ENCODE measurements at places on chromosomes 6 and 20.
A peak's percentile ranks its signal among the peaks of the same experiment; 100 is the strongest.

DNA sequence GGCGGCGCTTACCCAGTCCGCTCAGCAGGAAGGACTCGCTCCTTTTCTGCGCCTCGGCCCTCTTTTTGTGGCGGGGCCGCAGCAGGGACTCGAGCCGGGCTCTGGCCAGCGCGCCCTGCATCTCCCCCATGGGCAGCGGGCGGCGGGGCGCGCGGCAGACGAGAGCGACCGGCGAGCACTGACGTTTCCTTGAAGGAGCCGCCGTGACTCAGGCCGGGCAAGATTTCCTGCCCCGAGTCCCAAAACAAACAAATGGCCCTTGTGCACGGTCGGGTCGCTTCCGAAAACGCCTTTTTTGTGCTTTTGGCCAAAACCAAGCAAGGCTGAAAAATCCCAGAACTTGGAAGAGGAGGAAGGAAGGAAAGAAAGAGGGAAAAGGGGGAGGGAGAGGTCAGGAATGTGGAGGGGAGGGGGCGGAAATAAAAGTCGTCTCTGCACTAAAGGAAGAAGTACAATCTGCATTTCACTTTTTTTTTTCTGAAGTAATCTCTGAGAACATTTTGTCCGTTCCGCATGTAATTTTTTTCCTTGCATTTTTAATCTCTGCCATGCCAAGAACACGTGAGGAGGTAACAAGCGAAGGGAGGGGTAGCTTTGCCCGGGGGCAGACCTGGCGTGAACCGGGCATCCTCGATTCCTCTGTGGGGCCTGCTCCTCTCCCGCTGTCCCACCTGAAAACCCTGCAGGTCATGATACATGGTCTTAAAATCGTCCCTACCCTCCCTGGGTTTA lies 123.3 kb upstream of the SLC2A12 start:
- DNase-seq, result peak; percentile 59

DNA sequence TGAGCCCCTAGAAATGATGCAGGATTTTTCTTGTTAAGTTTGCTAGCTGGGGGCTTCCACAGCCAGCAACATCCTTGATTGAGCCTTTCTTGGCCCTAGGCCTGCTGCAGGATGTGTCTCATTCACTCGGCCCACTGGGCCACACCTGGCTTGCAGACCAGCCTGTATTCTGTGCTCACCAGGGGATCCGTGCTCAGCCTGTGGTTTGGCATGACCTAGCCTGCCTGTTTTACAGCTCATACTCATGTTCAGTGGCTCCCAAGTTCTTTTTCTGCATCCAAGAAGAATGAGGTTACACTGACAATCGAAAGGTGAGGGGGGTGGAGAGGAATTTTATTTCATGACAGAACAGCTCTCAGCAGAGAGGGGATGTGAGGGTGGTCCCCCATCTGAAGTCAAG lies 263.4 kb downstream of the RIMS1 start:
- DNase-seq, result no peak

DNA sequence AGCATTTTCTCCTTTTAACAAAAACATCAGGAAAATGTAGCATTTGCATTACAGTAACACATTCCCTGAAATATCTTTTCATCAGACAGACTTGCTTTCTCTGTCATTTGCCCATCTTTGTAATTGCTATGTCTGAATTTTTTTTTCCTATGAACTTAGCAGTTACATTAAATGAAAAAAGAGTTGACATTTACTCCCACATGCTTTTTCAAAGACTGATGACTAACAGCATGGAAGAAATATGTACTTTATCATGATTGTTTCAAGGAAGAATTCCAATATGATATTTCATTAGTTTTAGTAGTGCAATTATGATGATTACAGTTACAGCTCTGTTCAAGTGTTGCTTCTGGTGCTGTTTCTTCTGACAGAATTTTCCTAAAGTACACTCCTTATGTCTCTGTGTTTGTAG lies 864.5 kb upstream of the MAN1A1 start:
- no peak for DNase-seq

DNA sequence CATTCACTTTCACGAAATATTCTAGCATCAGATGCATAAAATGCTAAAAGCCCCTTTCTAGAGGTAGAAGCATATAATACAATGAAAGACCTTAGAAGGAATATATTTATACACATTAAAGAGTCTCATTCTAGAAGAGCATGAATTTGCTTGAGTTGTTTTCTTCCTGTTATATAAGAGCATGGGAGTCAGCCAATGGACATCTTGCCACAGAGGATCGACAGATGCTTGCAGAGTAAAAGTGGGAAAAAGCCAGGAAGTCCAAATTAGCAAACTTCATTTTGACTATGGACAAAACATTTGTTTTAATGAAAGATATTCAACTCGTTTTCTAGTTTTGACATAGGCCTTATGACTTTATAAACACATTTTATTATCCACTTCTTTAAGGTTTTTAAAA lies 44.2 kb upstream of the RIPPLY2 start:
- no peak for DNase-seq

DNA sequence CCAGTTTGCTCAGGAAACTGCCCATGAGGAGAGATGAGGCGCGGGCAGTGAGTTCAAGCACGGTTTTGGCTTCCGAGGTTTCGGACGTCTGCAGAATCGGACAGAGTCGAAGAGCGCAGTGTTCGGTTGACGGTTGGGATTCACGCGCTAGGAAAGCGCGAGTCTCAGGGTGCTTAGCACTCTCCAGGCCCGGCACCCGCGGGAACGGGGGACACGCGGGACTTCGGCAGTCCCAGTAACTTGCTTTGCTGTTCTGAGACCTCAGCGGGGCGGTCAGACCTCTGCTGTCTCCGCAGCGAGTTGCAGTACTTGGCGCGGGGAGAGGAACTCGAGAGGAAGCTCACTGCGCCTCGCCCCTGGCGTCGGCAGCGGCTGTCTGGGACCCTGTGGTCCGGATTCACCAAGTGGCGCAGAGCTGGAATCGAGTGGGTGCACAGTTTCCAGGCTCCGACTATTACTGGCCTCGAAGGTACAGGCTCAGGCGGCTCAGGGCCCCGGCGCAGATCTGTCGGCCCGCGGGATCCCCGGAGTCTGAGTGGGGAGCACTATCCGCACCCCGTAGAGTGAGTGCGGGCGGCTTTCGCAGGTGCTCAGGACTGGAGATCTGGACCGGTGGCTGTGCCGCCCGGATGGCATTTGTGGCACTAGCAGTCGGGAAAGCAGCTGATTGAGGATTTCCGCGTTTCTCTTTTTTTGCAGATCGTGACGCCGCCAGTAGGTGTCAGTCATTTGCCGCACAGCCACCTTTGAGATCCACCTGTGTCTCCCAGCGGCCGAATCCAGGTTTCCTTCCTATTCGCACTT lies at the start of gene POM121L2:
Gene POM121L2 (minus strand): TSS at position 128 of the 804 bp plus-strand sequence. CDS start 103 bp downstream, at position 25.
- DNase-seq, result peak; percentile 64

- no peak for DNase-seq
Measured at GRCh38 chr20:50496773-50497385, 13.3 kb upstream of the PTPN1 start.

- DNase-seq, result no peak
Measured at GRCh38 chr20:50412069-50412468, 98.1 kb upstream of the PTPN1 start.

DNA sequence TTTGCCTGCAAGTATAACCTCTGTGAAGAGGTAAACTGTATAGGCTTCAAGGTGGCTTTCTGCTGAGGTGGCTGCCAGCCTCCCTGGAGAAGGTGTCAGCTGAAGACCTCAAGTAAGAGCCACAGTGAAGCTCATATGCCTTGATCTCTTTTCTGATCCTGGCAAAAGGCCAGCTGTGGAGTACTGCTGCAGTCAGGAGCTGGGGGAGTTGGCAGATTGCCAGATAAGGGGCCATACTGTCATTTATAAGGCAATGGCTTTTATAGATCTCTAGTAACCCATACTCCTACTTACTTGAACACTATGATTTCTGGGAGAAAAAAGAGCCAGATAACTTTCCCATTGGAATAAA lies 8.8 kb upstream of the CEP85L start:
- no peak for DNase-seq

GRCh38 chr6:164370773-164371172 lies 938.6 kb downstream of the C6orf118 start:
- DNase-seq, result no peak

- no peak for DNase-seq
Measured at GRCh38 chr6:43950051-43950605, 177.1 kb downstream of the MRPL14 start.

GRCh38 chr20:14745830-14746229 lies 408.4 kb upstream of the FLRT3 start:
- no peak for DNase-seq

- no peak for DNase-seq
Measured at GRCh38 chr6:125678601-125679000, 70.8 kb upstream of the HEY2 start.

DNA sequence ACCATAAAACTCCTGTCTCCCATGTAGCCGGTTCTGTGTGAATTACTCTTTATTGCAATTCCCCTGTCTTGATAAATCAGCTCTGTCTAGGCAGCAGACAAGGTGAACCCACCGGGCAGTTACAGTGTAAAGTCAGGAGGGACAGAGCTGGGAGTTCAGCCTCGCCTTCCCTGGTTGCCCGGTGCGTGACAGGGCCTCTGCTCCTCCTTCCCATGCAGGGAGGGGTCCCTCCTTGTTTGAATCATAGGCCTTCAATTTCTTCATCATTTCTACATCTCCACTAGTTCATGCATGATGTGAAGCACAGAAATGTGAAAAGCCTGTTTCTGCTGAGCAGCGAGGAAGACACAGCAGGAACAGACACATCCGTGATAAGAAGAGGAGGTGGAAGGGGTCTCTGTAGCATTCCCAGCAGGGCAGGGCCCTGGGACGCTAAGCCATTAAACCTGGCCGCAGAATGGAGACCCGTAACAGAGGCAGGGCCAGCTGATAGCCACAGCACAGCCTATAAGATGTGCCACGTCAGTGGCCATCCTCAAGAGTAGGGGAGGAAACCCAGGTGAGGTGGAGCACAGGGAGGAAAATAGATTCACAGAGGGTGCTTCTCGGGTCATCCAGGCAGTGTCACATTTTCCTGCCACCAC lies 106.7 kb upstream of the CST7 start:
- DNase-seq, result no peak

GRCh38 chr20:56809668-56810067 lies 180.6 kb downstream of the TFAP2C start:
- DNase-seq, result no peak

GRCh38 chr6:93317592-93317991 lies 101.8 kb downstream of the EPHA7 start:
- no peak for DNase-seq

GRCh38 chr6:43953794-43954310 lies 173.4 kb downstream of the MRPL14 start:
- DNase-seq, result no peak

DNA sequence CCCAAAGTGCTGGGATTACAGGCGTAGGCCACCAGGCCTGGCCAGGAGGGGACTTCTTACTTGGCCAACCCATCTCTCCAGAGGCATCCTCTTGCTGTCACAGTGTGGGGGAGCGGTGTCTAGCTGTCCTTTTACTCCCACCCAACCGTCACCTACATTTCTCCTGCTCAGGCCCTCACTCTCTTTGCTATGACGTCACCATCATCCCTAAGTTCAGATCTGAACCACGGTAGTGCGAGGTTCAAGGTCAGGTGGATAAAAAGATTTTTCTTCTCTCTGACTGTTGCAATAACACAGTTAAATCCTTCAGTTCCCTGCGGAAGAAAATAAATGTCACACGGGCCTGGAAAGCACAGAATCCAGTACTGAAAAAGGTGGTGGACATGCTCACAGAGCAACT lies 7.3 kb upstream of the RAET1L start:
- DNase-seq, result no peak

GRCh38 chr6:18329776-18330175 lies 57.4 kb upstream of the RNF144B start:
- DNase-seq, result no peak

GRCh38 chr6:17212546-17213371 lies 68.4 kb upstream of the RBM24 start:
- DNase-seq, result no peak

DNA sequence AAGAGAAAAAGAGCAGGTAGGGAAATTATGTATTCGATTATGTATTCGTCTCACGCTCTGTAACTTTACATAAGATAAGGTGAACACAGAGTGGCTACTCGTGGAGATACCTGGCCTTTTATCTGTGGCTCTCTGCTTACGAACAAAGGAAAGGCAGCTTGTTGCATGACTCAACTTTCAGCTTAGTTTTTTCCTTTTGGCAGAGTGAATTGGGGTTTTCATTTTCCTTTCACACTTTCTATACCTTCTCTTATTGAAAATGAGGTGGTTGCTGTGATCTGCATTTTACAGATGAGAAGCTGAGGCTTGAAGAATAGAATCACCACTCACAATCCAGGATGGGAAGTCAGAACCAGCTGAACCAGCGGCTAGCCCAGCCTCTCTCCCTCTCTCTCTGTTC lies 13.3 kb upstream of the KCNK15 start:
- no peak for DNase-seq

Measured in germinal center (tissue), 1 donor.